T-helper 22 cell (primary cell): ENCODE measurements at places on chromosomes 12 and 14.

DNA sequence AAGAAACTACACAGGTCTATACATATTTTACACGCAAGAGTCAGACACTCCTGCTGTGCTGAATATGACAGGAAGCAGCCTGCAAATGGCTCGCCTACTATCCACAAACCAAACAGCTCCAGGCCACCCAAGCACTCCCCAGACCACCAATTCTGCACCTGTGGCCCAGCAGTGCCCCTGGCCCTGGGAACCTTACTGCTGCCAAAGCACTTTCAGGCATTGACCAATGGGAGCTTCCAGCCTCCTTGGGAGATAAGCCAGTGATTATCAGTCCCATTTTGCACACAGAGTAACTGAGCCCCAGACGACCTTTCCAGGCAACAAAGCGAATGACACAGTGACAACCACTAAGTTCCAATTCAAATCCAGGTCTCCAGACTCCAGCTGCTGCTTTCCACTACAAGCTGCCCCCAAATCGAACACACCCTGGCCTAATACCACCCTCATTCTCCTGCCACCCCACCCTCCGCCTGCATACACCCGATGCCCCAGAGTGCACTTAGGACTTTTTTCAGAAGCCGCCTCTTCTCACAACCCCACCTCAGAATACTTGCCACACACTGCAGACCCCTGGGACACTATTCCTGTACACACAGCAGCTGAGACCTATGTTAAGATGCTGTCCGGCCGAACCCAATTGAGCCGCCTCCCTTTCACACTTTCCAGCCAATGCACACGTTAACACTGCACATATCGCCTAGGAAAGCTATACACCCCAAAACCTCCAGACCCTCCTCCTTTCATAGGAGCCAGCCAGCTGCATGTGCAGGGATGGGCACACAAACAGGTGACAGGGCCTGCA lies 126.1 kb upstream of the PRMT8 start:
- DNase-seq, result no peak

- DNase-seq, result no peak
Measured at GRCh38 chr12:32854097-32854496, 42.5 kb downstream of the PKP2 start.

- DNase-seq, result no peak
Measured at GRCh38 chr12:10283027-10283426, 24.6 kb upstream of the KLRD1 start.

DNA sequence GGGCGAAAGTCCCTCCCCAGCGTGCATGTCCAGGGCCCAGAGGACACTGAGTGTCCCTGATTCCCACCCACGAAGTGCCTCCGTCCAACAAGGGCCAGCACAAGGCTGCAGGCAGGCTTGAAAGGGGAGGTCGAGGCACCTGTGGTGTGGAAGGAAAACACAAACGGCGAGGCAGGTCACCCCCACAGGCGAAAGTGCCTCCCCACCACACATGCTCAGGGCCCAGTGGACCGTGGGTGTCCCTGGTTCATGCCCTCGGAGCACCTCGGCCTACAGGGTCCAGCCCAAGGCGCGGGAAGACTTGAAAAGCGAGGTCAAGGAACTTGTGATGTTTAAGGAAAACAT lies 370.4 kb downstream of the ALG10 start:
- no peak for DNase-seq

GRCh38 chr12:26499979-26500640 lies 304.7 kb downstream of the SSPN start:
- no peak for DNase-seq

DNA sequence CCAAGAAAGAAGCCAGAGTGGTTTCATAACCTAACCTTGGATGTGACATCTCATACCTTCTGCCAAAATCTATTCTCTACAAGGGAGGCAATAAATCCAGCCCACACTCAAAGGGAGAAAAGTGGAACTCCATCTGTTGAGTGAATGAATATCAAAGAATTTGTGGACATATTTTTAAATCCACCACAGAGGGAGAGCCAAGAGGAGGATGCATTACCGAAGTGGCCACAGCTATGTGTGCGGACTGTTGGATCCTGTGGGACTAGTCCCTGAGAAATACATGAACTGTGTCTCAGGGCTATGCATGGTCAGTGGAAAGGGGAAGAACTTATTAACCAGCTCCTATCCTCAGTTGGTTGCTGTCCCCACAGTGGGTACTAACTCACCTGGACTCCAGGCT lies 273.9 kb downstream of the NUAK1 start:
- no peak for DNase-seq

DNA sequence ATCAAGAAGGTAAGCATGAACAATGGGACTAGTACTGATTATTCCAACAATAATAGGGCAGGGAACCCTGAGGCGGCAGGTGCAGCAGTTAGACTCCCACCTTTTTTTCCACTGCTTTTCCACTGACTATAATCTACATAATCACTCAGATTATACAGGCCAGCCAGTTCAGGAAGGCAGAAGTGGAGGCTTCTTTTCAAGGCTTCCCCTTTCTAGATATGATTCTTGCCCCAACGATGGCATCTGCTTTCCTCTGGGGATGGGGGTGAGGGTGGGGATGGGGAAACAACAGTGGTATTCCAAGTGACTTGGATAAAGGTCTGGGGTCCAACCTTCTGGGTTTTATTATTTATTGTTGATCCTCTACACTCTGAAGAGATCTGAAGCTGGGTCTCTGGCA lies 331 bp downstream of the NCKAP1L start:
- no peak for DNase-seq

DNA sequence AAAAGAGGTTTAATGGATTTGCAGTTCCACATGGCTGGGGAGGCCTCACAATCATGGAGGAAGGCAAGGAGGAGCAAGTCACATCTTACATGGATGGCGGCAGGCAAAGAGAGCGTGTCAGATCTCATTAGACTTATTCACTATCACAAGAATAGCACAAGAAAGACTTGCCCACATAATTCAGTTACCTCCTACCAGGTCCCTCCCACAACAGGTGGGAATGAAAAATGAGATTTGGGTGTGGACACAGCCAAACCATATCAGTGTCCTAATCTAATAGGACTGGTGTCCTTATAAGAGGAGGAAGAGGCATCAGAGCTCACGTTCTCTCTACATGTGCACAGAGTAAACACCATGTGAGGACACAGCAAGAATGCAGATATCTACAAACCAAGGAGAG lies 25.9 kb downstream of the DYRK2 start:
- no peak for DNase-seq

GRCh38 chr14:63011623-63012022 lies 33.6 kb downstream of the KCNH5 start:
- DNase-seq, result no peak
